ENCODE measurements at places on chromosomes 6 and 20.
A peak's percentile ranks its signal among the peaks of the same experiment; 100 is the strongest.

GRCh38 chr6:106693418-106693817, 64.0 kb downstream of the QRSL1 start:
- DNase-seq, result no peak

GRCh38 chr6:82737965-82738364, 327.7 kb downstream of the UBE3D start:
- DNase-seq, result no peak

- no peak for DNase-seq
Measured at GRCh38 chr6:48733581-48733980, 622.6 kb upstream of the PTCHD4 start.

DNA sequence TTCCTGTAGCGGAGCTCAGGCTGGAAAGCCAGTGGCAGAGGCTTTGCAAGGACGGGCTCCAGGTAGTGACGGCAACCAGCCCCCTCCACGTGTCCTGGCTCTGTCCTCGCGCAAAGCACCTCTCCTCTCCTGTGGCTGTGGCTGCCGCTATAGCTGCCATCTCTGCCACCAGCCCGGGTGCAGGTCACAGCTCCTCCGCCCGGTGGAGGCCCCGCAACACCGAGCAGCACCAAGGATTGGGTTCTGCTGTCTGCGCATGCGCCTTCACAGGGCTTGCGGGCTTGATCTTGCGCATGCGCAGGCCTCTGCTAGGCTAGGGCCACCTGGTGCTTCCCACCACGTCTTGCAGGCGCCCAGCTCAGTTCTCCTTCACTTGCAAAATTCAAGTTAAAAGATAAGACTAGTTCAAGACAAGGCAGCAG, 625.4 kb downstream of the QKI start:
- DNase-seq, result no peak

- peak; percentile 67 for DNase-seq
Measured at GRCh38 chr20:14580418-14581074, 243.1 kb upstream of the FLRT3 start.

- no peak for DNase-seq
Measured at GRCh38 chr6:33292996-33293682, 3.7 kb downstream of the PFDN6 start.

- DNase-seq, result no peak
Measured at GRCh38 chr20:35436177-35436573, 1.9 kb downstream of the GDF5 start.

- DNase-seq, result no peak
Measured at GRCh38 chr6:42175860-42176259, 2.7 kb downstream of the GUCA1A start.

GRCh38 chr20:62205618-62206387, 14.3 kb downstream of the HRH3 start:
- DNase-seq, result no peak

GRCh38 chr6:63731930-63732329, 96.3 kb downstream of the PHF3 start:
- no peak for DNase-seq

- no peak for DNase-seq
Measured at GRCh38 chr20:16462711-16463110, 110.5 kb downstream of the KIF16B start.

Measured in SHP77 treated with DMSO at 0.1 percent for 48 hours (cell line).